ENCODE measurements at places on chromosomes 1 and 21.

DNA sequence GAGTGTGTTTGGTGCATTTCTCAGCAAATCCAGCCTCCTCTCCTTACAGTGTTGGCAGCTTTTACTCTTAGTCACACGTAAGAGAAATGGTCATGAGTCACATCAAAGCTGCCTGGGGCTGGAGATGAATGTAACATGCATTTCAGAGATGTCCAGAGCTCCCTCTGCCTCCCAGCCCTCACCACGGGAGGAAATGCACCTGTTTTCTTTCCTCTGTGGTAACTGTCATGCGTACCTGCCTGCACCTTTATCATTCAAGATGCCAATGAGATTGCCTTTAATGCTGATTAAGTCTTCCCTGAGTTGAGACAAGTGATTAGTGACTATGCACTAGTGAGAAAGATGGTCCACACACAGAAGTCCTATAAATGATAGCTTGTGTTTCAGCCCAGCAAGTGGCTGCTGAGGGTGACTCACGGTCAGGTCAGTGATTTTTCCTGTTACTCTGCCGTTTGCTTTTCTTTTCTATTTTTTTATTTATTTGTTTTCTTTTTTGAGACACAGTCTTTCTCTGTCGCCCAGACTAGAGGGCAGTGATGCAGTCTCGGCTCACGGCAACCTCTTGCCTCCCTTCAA lies 277.3 kb upstream of the FMN2 start:
- peak; percentile 53 for DNase-seq

DNA sequence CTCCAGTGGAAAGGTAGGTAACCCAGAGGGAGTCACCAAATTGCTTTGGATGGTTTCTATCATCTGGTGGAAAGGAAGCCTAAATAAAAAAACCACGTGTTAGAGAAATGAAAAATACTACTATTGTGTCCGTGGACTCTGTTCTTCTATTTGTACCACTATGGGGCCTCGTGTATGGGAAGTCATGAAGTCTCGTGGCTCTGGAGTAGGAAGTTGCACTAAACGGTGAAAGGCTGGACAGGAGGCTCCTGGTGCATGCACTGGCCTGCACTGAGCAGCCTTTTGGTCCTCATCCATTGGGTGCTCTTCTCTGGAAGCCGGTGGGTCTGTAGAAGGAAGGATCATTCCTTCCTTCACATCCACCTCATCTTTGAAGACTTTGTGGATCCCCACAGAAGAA lies 17.0 kb downstream of the F3 start:
- DNase-seq: no peak

- no peak for DNase-seq
Observed at GRCh38 chr1:167805041-167805556, 83.3 kb downstream of the MPZL1 start.

- DNase-seq: no peak
Observed at GRCh38 chr21:42255825-42256224, 36.9 kb downstream of the ABCG1 start.

- DNase-seq: no peak
Observed at GRCh38 chr1:94621802-94622201, 80.2 kb upstream of the F3 start.

DNA sequence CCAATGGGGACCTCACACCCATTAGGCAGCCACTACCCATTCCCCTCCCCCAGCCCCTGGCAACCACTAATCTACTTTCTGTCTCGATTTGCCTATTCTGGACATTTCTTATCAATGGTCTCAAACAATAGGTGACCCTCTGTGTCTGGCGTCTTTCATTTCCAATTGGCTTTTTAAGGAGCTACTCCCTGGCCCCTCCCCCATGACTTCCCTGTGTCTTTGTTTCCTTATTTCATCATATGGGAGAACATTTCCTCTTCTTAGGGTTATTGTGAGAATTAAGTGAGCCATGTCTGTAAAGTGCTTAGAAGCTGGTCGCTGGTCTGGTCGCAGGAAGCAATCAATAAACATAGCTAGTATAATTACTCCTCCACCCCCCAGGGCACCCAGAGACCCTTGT lies 80.9 kb downstream of the SPSB1 start:
- no peak for DNase-seq

DNA sequence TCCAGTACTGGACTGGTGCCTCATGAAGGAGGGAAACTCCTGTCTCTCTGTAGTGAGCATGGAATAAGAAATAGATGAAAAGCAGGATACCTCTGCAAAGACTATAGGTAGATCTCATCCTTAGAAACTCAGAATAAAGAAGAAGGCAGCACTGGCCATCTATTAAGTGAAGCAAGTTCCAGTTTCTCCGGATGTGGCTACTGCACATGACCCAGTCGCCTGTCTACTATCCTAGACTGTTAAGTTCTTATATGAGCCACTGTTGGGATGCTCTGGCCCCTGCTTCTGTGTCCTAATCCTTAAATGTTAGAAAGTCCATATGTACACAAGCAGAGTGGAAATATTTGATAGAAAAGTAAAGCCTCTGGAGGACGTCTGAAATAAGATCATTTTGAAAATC lies 2.2 kb downstream of the FASLG start:
- DNase-seq: no peak

GRCh38 chr21:33019885-33020557 lies 5.7 kb upstream of the OLIG2 start:
- peak; percentile 29 for DNase-seq

GRCh38 chr21:43687566-43688399 lies 28.4 kb downstream of the RRP1B start:
- no peak for DNase-seq

GRCh38 chr1:218754477-218754876 lies 409.3 kb downstream of the TGFB2 start:
- DNase-seq: no peak

GRCh38 chr1:182056601-182057366 lies 4.7 kb downstream of the ZNF648 start:
- DNase-seq: peak; percentile 72

DNA sequence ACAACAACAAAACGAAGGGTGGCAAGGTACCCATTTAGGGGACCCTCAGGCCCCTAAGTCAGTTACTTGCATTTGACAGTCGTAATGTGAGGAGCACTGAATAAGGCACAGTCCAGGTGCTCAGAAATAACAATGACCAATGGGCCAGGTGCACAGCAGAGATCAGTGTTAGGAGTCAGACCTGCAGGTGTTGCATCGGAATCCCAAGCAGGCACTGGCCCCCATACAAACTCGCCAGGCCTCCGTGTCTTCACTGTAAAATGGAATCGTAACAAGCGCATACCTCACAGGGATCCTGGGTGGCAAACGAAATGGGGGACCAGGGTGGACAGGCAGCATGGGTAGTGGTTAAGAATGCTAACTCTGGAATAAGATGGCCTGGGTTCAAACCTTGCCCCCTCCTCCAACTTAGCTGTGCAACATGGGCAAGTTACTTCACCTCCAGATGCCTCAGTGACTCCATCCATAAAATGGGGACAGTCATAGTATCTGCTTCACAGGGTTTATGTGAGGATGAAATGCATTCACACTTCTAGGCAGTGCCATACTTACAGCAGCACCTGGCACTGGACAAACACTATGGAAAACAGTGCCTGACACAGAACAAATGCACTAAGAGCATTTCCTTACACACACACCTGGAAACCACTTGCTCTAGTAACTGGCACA lies 20.2 kb downstream of the RCAN1 start:
- no peak for DNase-seq

DNA sequence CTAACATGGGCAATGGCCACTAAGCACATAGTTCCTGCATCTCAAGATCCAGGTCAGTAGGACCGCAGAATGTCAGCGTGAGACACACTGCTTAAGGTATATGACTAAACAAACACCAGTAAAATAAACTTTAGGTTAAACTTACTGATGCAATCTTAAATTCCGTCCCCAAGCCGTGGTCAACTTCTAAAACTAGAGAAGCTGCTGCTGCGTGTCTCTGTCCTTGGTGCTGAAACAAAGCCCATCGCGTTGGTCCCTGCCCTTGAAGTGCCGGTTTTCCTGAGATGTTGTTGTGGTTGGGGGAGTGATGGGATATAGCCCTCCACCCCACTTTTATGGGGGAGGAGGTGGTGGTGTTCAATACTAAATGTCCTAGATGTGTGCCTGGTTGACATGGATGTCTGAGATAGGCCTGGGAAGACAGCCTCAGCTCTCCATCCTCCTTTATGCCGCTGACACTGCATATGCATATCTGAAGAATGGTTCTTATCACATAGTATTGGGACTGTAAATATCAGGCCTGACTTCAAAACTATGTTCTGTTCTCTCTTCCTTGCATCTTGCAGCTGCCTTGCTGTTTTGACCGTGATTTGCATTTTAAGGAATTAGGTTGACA lies 72.0 kb upstream of the KCNA3 start:
- peak; percentile 43 for DNase-seq

- peak; percentile 62 for DNase-seq
Observed at GRCh38 chr1:96519851-96520578, 201.6 kb upstream of the PTBP2 start.

GRCh38 chr1:231072502-231073094 lies 32.5 kb upstream of the FAM89A start:
- no peak for DNase-seq

Measured in ELF-1 (cell line).